ENCODE measurements at places on chromosomes 1 and 21.

DNA sequence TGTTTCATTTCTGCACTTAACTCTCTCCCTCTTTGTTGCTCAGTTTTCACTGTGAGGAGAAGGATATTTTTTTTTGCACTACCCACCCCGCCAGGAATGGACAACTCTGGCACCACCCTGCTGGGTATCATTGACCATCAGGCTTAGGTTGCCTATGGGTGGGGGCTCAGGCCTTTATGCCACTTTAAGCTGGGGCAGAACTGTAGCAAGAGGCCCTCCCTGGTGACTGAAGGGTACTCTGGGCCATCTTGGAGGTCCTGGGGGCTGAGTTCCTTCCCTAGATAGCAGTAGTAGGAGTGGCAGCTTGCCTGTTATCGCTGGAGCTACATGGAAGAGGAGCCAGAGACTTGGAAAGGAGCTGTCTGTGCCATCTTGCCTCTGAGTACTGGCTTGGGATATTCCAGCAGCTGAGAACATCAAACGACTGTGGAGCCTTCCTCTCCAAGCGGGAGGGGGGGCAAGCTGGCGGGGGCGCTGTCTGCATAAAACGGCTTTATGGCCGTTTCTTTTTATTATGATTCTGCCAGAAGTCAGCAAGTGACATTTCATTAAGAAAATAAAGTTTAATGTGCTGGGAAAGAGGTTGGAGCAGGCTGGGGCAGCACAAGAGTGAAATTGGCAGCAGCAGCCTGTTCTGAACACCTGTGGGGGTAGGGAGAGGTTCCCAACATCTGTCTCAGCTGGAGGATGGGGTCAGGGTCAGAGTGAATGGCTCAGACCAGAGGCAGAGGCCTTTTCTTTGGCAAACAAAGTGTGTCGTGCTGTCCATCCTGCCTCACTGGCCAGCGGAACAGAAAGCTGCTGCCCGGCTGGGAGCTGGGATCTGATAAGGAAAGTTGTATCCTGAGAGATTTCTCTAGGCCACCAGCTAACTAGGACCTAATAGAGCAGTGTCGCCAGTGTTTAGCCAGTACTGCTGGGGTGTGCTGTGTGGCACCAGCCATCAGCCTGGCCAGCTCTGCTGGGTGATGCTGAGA, 32.9 kb downstream of the TMEM53 start:
- no peak for DNase-seq

GRCh38 chr21:32392299-32392879, 423 bp downstream of the URB1 start:
- no peak for DNase-seq

GRCh38 chr1:60171801-60172200, 98.2 kb upstream of the C1orf87 start:
- DNase-seq, result no peak

GRCh38 chr1:159223004-159223403, 18.3 kb downstream of the ACKR1 start:
- DNase-seq, result no peak

DNA sequence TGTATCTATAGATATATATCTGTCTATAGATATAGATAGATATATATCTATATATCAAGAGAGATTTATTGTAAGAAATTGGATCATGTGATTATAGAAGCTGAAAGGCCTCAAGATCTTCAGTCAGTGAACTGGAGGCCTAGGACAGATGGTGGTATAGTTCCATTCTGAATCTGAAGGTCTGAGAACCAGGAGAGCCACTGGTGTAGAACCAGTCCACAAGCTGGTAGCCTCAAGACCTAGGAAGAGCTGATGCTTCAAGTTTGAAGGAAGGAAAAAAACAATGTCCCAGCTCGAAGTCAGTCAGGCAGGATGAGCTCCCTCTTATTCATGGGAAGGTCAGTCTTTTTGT, 213.2 kb upstream of the JUN start:
- DNase-seq, result no peak

GRCh38 chr1:43057567-43057966, 98.9 kb upstream of the SLC2A1 start:
- no peak for DNase-seq

GRCh38 chr1:53330819-53331218, 2.9 kb upstream of the LRP8 start:
- no peak for DNase-seq

DNA sequence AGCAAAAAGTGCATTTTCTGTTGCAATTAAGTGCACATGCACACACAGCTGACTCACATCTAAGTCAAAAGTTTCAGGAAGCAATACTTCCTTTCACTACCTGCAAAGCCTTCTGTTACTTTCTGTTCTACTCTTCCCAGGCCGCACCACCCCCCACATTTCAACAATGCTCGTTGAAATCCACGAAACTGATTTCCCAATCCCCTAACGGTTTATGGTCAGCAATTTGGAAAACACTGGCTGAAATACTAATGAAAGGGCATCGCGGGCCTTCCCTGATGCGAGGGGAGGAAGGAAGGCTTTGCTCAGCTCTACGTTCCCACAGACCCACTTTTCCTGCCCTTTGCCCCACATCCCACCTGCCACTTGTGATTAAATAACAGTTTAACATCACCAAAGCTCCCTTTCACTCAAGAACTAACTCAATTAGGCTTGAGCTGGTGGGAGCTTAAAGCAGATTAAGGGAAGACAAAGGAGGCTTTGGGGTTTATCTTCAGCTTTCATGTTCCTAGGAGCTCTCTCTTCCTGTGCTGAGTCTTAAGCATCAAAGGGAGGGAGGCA, 243.2 kb upstream of the RAB4A start:
- no peak for DNase-seq

GRCh38 chr1:205319081-205320018, 2.2 kb downstream of the NUAK2 start:
- DNase-seq, result no peak

DNA sequence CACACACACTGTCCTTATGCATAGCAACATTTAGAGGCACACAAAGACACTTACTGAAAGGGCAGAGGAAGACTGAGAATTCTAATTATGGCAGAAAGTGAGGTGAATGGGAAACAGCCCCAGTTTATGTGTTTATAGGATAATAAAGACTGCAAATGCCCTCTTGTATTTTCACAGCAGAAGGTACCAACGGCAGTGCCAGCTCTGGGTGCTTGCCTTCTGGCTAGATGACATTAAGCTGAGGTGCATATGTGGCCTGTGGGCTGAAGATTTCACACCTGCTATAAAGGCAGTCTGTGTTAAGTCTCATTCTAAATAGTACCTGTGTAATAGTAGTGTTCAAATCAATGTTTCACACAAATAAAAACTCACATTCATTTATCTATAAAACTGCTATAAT, 347.2 kb upstream of the ZRANB2 start:
- DNase-seq, result no peak

- no peak for DNase-seq
These were observed 22.2 kb upstream of the IFFO2 start for GRCh38 chr1:18978706-18979105.

GRCh38 chr1:228285661-228286504, 78.0 kb downstream of the OBSCN start:
- no peak for DNase-seq

DNA sequence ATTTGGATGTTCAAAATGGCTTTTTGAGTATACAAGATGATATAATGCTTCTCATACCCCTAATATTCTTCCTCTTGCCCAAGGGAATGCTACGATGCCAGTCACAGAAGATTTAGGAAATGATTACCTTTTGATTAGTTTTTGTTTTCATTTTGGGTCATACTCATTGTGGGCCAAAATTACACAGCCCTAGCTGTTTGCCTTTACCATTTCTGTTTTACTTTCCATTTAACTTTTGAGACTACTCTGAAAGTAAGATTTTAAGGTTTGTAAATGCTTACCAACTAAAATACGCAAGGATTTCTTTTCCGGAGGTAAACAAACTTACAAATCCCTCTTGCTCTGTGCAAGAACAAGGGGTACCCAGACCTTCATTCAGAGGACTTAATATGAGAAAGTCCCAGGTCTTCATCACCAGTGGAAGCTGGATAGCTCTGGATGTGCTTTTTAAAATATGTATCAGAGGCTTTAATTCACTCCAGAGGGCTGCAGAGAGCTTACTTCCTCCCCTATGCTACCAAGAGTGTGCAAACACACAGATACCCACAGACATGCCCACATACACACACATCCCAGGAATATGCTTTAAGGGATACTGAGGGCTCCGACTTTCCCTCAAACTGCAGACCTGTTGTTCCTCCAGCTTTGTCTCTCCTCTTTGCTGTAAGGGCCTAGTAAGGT, 631.4 kb downstream of the SMYD3 start:
- DNase-seq, result no peak

- DNase-seq, result no peak
These were observed 25.7 kb downstream of the LDLRAD1 start for GRCh38 chr1:53992085-53992874.

DNA sequence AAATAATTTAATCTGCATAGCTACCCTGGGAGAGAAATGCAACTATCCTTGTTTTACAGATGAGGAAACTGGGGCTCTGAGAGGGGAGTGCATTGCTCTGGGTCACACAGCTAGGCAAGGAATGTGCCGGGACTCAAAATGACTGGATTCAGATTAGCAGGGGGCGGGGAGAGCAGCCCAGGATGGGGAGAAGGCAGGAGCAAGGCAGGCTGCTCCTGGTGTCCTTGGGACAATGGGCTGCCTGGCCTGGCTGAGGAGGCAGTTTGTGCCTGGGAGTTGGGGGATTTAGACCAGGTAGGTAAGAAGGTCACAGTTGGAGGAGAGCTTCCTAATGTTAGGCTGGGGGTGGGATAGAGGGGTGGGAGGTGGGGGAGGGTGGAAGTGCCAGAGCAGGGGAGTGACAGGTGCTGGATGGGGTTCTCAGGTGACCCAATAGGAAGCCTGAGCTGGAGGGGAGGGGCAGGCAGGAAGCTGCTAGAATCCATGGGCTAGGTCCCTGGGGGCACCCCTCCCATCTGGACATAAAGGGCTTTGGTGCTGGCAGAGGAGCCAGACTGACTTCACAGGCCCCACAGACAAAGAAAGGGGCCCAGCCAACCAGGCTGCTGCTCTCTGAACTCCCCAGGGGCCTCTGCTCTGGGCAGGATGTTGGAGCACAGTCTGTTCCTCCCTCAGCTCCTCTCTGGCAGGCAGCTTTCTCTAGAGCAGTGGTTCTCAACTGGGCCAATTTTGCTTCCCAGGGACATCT, 29.0 kb downstream of the TRIM62 start:
- no peak for DNase-seq

DNA sequence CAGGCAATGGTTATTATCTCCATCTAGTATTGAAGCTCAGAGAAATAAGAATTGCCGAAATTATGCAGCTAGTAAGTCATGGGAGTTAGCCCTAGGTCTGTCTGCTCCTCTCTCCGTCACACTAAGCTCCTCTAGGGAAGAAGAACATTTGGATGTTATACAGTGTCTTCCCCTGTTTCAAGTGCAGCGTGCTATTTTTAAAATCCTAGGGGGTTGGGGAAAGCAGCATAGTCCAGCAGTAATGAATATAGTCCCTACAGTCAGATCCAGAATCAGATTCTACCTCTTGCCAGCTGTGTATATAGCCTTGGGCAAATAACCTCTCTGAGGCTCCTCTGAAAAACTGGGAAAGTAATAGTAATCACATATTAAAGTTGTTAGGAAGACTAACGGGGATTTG, 44.5 kb upstream of the OSBPL9 start:
- DNase-seq, result no peak

- no peak for DNase-seq
These were observed 132.2 kb downstream of the PSMG1 start for GRCh38 chr21:39050841-39051587.

All from stimulated activated CD8-positive, alpha-beta memory T cell treated with anti-CD3 and anti-CD28 coated beads, Interleukin-15, amount 100 ng/mL, for 48 hours (primary cell).